ENCODE measurements at places on chromosomes 6 and 20.

- peaks cover 3% of the 10 kb centered on the region for H3K36me3 ChIP-seq
- H3K4me1 ChIP-seq, result no peaks in the 10 kb centered on the region
Observed at GRCh38 chr6:111888928-111889695, 15.9 kb upstream of the FYN start.

DNA sequence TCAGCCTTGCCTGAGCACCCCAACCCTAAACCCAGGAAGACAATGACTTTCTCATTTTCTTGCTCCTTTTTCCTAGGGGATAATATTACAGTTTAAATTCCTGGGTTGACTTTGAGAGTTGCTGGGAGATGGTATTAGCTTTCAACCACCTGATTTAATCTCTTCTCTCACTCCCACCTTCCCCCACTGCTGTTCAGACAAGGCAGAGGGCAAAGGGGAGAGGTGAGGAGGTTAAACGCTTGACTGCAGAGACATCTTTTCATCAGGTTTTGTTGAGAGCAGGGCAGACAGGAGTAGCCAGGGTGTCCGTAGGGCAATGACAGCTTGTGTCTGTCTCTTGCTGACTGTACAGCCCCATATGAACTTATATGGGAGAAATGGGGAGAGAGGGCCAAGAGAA, 811.2 kb downstream of the MAFB start:
- H3K4me1 ChIP-seq, result no peaks in the 10 kb centered on the region
- H3K27me3 ChIP-seq, result no peaks in the 10 kb centered on the region
- no peak for DNase-seq
- H3K36me3 ChIP-seq, result no peaks in the 10 kb centered on the region
- H3K4me3 ChIP-seq, result no peak overlapping the region

- no peak overlapping the region for H3K4me3 ChIP-seq
- no peaks in the 10 kb centered on the region for H3K36me3 ChIP-seq
- no peaks in the 10 kb centered on the region for H3K4me1 ChIP-seq
- no peak for DNase-seq
- H3K27ac ChIP-seq, result no peak overlapping the region
Observed at GRCh38 chr6:34110610-34111009, 35.3 kb downstream of the GRM4 start.

DNA sequence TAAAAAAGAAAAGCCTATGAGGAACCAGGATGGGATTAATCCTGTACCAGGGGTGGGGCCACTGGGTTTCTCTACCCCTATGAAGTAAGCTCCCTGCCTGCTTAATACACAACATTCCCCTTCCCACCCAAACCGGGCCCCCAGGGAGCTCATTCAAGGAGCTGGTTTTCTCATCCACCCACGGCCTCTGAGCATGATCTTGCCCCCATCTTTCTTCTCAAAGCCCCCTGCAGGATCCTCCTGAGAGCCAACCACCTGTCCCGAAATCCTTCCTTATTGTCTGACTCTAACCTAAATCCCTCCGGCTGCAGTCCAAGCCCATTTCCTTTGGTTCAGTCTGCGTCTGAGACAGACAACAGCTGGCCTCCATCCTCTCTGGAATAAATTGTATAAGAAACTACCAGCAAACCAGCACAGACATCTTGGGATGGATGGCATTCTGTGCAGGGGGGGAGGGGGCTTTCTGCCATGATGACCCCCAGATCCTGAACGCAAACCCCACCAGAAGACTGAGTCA, 21.0 kb downstream of the KCNK5 start:
- H3K4me1 ChIP-seq, result peaks cover 55% of the 10 kb centered on the region
- H3K27me3 ChIP-seq, result no peaks in the 10 kb centered on the region
- no peak overlapping the region for H3K4me3 ChIP-seq
- peak overlapping the region; percentile 27 for H3K27ac ChIP-seq
- no peak for DNase-seq

DNA sequence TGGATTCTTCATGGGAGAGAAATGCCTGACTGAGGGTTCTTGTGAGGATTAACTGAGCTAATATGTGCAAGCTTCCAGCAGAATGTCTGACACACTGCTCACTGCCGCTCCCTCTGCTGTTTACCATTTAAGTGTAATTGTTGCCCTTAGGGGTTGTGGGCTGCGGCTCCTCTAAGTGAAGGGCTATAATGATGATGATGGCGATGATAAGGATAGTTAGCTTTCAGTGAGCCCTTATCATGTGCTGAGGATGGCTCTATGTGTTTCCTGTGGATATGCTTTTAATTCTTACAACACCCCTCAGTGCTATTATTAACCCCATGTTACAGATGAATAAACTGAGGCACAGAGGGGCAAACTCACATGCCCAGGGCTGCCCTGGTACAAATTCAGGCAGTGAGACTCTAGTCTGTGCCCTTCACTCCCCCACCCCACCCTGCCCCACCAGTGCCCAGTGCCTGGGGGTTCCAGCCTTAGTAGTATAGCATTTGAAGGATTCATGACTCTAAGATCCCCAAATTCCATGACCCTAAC, 33.4 kb downstream of the TGM2 start:
- no peak overlapping the region for H3K4me3 ChIP-seq
- peaks cover 1% of the 10 kb centered on the region for H3K36me3 ChIP-seq
- no peak overlapping the region for H3K27ac ChIP-seq
- peaks cover 21% of the 10 kb centered on the region for H3K4me1 ChIP-seq

DNA sequence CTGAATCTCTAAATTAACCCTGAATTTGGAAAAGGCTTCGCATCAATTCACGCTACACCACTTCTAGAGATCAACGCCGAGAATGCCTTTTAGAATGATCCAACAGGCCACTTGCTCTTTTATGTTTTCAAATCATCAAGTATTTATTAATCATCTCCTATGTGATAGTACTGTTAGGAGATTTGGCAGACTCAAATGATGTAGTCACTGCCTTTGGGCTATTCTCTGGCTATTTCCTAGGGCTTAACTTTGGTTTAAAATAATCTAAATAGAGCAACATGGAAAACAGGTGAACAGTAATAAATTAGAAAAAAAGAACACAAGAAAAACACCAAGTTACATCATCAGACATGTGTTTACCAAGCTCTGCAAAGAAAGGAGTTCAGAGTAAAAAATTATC, 140.3 kb downstream of the TENT5A start:
- H3K4me3 ChIP-seq, result no peak overlapping the region
- H3K27ac ChIP-seq, result no peak overlapping the region
- no peaks in the 10 kb centered on the region for H3K27me3 ChIP-seq
- no peak for DNase-seq

- no peak overlapping the region for H3K4me3 ChIP-seq
- H3K36me3 ChIP-seq, result peaks cover 16% of the 10 kb centered on the region
- H3K27ac ChIP-seq, result no peak overlapping the region
- DNase-seq, result no peak
- peaks cover 2% of the 10 kb centered on the region for H3K27me3 ChIP-seq
- peaks cover 78% of the 10 kb centered on the region for H3K4me1 ChIP-seq
Observed at GRCh38 chr6:105593805-105594671, 191.2 kb upstream of the PREP start.

- no peaks in the 10 kb centered on the region for H3K36me3 ChIP-seq
- no peak for DNase-seq
Observed at GRCh38 chr6:25717866-25718740, 36.4 kb upstream of the SLC17A4 start.

- H3K27ac ChIP-seq, result no peak overlapping the region
- H3K27me3 ChIP-seq, result peaks cover 35% of the 10 kb centered on the region
- no peak overlapping the region for H3K4me3 ChIP-seq
Observed at GRCh38 chr6:56958481-56958880, 3.6 kb downstream of the BEND6 start.

Data from activated T-helper 1 cell treated with anti-CD3 and anti-CD28 coated beads, Interleukin-12 subunit alpha, Interleukin-12 subunit beta, Interleukin-2, Interleukin-4 antibody, amounts not matched to agents 30 ng/mL and 10 ng/mL and 1 ng/mL, durations not matched to agents 14 hours and 24 hours and 36 hours (primary cell).